ENCODE measurements at places on chromosomes 5 and 9. TPM values are rescaled to one million over a fixed set of nuclear protein-coding genes. Genes with fewer than 3 reads are reported as not detected.

DNA sequence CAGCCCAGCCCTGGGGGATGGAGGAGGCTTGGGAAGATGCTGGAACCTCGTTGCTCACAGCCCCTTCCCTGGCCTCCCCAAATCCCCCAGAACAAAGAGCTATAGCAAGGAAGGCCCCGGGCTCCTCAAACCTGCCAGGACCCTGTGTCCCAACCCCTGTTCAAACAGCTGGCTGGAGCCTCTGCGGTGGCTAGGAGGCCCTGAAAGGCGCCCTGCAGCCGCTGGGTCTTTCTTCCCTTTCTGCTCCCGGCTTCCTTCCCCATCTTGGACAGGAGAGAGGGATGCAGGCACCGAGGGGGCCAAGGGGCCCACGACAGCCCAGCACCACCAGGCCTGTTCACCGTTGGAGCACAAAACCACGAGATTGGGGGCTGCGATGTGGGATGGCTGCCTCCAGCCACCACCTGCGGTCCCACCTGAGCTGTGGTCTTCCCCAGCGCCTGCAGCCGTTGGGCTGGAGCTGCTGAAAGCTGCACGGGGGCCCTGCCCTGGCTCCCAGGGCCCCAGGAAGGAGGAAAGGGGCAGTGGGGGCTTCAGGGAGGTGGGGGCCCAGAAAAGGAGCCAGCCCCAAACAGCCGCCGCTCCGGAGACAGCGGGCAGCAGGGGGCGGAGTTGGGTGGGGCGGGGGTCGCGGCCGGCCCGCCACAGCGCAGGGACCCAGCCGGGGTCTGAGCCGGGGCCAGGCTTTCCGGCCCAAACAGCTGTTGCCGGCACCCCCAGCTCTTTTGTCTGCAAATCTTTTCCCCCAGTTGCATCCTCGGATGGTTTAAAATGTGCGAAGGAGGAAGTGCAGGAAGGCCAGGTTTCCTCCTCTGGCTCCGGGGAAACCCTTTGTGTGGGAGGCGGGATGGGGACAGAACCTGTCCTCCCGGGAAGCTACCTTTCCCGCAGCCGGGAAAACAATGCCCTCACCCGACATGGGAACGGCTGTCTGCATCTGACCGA, 16.1 kb downstream of the NOTCH1 start:
- no peak for DNase-seq
- H3K36me3 ChIP-seq, result no peaks in the 10 kb centered on the region
- H3K27ac ChIP-seq, result no peak overlapping the region

DNA sequence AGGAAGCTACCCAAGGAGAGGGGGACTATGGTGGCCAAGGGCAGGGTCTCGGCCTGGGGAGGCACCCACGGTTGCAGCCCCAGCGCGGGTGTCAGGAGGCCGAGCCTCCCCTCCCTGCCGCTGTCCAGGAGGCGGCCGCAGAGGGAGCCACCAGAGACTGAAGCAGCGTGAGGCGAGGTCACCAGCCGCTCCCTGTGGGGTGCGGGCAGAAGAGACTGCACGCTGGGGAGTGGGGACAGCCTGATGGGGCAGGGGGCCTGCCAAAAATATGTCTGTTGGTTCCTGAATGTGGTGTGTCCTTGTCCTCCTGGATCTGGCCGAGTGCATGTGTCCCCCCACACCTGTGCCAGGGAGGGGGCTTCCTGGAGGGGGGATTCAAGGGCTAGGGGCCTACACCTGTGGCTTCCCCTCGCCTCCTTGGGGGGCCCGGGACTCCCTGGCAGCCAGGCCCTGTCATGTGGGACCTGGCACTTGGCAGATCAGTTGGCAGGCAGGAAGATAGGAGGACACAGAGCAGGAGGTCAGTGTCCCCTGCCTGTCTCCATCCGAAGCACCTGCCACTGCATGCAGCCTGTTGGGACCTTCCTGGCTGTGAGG, 131.2 kb downstream of the DAB2IP start:
- no peak for DNase-seq
- no peaks in the 10 kb centered on the region for H3K4me1 ChIP-seq
- H3K4me3 ChIP-seq, result no peak overlapping the region
- H3K36me3 ChIP-seq, result no peaks in the 10 kb centered on the region
- H3K27me3 ChIP-seq, result no peaks in the 10 kb centered on the region

GRCh38 chr5:55286411-55286933, 21.0 kb downstream of the DHX29 start:
- no peaks in the 10 kb centered on the region for H3K4me1 ChIP-seq
- no peak overlapping the region for H3K4me3 ChIP-seq
- H3K36me3 ChIP-seq, result peaks cover 40% of the 10 kb centered on the region
- DNase-seq, result no peak
- H3K27me3 ChIP-seq, result no peaks in the 10 kb centered on the region

The SLC23A1 gene
- not detected for total RNA-seq

DNA sequence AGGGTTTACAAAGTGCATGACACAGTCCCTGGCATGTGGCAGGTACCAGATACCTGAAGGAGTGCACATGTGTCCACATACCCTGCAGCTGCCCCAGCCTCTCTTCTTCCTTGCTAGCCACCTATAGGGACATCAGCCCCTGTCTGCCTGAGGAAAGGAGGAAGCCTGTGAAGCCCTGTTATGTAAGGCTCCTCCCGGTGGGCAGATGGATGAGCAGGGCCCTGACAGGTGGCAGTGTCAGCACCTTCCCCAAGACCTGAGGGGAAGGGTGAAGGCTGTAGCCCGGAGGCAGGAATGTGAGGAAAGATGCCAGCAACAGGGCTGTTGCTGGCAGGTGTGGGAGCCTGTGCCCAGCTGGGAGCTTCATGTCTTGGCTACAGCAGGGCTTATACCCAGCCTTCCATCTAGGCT, 21.7 kb downstream of the TCF7 start:
- peak overlapping the region; percentile 31 for H3K4me3 ChIP-seq
- DNase-seq, result no peak
- peaks cover 100% of the 10 kb centered on the region for H3K4me1 ChIP-seq
- H3K36me3 ChIP-seq, result peaks cover 80% of the 10 kb centered on the region
- no peaks in the 10 kb centered on the region for H3K27me3 ChIP-seq

DNA sequence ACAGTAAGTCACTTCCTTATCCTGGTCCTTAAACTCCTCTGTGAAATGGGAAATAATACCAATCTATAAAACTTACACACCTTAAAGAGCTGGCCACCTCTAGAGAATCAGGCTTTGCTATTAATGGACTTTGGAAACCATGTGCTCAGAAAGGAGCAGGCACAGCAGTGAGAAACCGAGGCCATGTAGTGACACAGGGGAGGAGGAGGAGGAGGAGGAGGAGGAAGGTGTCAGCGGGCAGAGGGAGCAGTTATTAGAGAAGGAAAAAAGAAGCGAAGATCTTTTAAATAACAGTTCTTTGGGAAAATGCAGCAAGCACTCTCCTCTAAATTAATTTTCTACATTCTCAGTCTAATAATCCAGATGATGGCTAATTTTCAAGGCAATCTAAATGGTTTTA, 38.0 kb downstream of the SUSD1 start:
- no peaks in the 10 kb centered on the region for H3K36me3 ChIP-seq
- DNase-seq, result no peak
- H3K27ac ChIP-seq, result no peak overlapping the region

DNA sequence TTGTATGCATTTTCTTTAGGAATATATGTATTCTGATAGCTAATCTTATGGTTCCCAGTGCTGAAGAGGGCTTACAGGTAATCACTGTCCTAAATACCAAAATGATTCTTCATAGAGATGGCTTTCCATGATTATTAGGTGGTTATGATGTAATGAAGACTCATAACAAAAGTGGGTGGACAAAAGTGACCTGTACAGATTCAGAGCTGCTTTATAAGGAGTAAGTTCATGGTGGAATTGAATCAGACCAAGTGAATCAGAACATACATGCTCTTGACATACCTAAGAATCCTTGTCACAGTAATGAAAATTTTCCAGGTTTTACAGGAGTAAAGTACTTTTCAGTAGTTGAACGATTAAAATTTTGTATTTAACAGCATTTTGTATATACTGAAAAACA, 105.6 kb downstream of the NIPBL start:
- no peaks in the 10 kb centered on the region for H3K27me3 ChIP-seq
- H3K36me3 ChIP-seq, result peaks cover 7% of the 10 kb centered on the region
- peaks cover 5% of the 10 kb centered on the region for H3K4me1 ChIP-seq
- H3K27ac ChIP-seq, result no peak overlapping the region
- H3K4me3 ChIP-seq, result no peak overlapping the region

DNA sequence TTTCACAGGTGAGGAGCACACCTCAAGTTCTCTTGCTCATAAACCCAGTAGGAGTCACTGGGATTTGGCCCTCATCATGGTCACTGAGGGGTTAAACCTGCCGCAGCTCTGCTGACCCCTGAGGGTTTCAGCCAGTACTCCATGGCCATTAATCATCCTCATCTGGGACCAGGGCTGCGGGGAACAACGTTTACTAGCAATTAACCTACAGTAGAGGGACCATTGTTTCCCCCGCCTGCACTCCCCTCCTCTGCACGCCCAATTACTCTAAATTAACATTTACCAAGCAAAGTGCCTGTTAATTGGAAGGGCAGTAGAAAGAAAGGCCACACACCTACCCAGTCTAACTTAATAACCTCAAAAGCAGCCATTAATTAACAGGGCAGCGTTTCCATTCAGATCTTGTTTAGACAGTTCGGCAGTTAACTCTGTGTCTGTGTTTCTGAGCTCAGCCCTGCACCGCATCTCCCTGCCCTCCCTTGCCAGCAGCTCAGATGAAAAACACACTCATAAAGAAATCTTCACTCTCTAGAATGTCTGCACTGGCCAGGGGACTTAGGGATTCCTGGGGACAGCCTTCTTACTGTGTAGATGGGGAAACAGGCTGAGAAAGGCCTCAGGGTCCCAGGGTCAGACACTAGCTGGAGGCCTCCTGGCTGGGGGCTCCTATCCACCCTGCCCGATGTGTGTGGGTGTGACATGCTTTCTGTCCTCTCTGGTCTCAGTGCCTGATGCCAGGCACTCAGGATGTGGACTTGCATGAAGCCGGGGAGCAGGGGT, 51.6 kb downstream of the ALG2 start:
- H3K4me1 ChIP-seq, result peaks cover 6% of the 10 kb centered on the region
- H3K27me3 ChIP-seq, result no peaks in the 10 kb centered on the region
- H3K4me3 ChIP-seq, result no peak overlapping the region

The WDR41 gene
- total RNA-seq, result 35.2 TPM

The NDUFB6 gene
- total RNA-seq, result 65.6 TPM

- H3K4me3 ChIP-seq, result no peak overlapping the region
- peak overlapping the region; percentile 14 for H3K27ac ChIP-seq
- peaks cover 47% of the 10 kb centered on the region for H3K36me3 ChIP-seq
- H3K4me1 ChIP-seq, result no peaks in the 10 kb centered on the region
- no peak for DNase-seq
These were observed 108.5 kb downstream of the DOCK2 start for GRCh38 chr5:169745441-169746146.

The OR1L1 gene
- not detected for total RNA-seq

The CSNK1A1 gene
- 187 TPM for total RNA-seq

- DNase-seq, result no peak
- no peaks in the 10 kb centered on the region for H3K27me3 ChIP-seq
- no peak overlapping the region for H3K27ac ChIP-seq
- peaks cover 12% of the 10 kb centered on the region for H3K4me1 ChIP-seq
- H3K36me3 ChIP-seq, result no peaks in the 10 kb centered on the region
These were observed 159.5 kb upstream of the SHB start for GRCh38 chr9:38228331-38229103.

GRCh38 chr5:23977365-23977764, 470.0 kb downstream of the PRDM9 start:
- no peak overlapping the region for H3K27ac ChIP-seq
- H3K4me1 ChIP-seq, result no peaks in the 10 kb centered on the region
- H3K36me3 ChIP-seq, result no peaks in the 10 kb centered on the region
- H3K27me3 ChIP-seq, result no peaks in the 10 kb centered on the region
- no peak overlapping the region for H3K4me3 ChIP-seq
- no peak for DNase-seq

DNA sequence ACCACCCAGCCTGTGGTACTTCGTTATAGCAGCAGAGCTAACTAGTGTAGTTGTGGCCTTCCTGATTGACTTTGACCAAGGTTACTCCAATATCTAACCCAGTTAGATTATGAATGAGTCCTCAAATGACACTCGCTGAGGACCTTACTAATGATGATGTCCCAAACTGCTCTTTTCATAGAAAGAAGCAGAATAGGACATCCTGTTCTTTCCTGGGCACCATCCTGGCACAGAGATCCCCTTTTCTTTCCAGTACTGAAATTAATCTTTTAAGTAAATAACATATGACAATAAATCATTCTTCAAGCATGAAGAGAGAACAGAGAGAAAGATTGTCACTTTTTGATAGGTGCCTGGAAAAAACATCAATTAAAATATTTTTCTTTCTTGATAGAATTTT, 26.7 kb upstream of the SPINK14 start:
- H3K27me3 ChIP-seq, result no peaks in the 10 kb centered on the region
- H3K27ac ChIP-seq, result no peak overlapping the region
- DNase-seq, result no peak
- no peaks in the 10 kb centered on the region for H3K4me1 ChIP-seq
- H3K36me3 ChIP-seq, result no peaks in the 10 kb centered on the region
- no peak overlapping the region for H3K4me3 ChIP-seq

DNA sequence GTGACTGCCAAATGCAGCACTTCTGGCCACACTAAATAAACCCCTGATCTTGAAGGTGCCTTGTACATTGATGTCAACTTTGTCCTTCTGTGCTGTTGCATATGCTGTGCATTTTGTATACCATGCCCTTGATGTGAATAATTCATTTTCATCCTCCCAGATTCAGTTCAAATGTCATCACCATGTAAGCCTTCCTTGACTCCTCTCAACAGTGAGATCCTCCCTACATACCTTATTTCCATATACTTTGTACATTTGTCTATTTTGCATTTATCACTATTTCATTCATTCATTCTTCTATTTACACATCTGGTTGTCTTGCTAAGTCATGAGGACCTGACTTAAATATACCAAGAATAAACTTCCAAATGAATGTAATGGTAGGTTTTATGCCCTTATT, 273.2 kb upstream of the EFNA5 start:
- DNase-seq, result no peak
- H3K27ac ChIP-seq, result no peak overlapping the region
- H3K4me3 ChIP-seq, result no peak overlapping the region
- H3K4me1 ChIP-seq, result no peaks in the 10 kb centered on the region

- H3K4me1 ChIP-seq, result no peaks in the 10 kb centered on the region
- no peak overlapping the region for H3K27ac ChIP-seq
- H3K36me3 ChIP-seq, result no peaks in the 10 kb centered on the region
- no peaks in the 10 kb centered on the region for H3K27me3 ChIP-seq
These were observed 456.2 kb downstream of the RASEF start for GRCh38 chr9:82606492-82607382.

The ACTBL2 gene
- not detected for total RNA-seq

DNA sequence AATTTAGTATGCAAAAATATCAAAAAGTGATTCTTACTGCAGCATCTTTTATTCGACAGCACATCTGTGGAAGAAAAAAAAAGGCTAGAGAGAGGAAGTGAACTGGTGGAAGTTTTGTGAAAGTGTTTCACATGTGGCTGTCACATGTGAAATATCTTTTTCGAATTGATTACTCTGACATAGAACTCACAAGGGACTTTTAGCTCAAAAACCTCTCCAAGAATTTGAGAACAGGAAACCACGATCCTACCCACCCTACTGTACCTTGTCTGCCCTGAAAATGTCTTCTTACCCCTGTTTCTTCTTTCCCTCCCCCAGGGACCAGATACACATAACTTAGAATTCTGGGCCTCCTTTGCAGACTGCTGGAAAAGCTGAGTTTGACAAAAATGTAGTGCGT, 106.5 kb upstream of the PRRC1 start:
- no peak for DNase-seq
- H3K4me3 ChIP-seq, result no peak overlapping the region
- H3K27me3 ChIP-seq, result no peaks in the 10 kb centered on the region
- H3K27ac ChIP-seq, result no peak overlapping the region
- H3K4me1 ChIP-seq, result no peaks in the 10 kb centered on the region

- no peak for DNase-seq
- no peaks in the 10 kb centered on the region for H3K4me1 ChIP-seq
These were observed 20.3 kb downstream of the GLT6D1 start for GRCh38 chr9:135618866-135619598.

The IFNK gene
- total RNA-seq, result not detected

The FAM170A gene
- total RNA-seq, result not detected

Measured in CD8-positive, alpha-beta memory T cell (primary cell).